ENCODE measurements at places on chromosomes 12 and 14. TPM values are rescaled to one million over a fixed set of nuclear protein-coding genes. Genes with fewer than 3 reads are reported as not detected.
A peak's percentile ranks its signal among the peaks of the same experiment; 100 is the strongest.

Gene VDR
- 75.1 TPM for total RNA-seq

Gene IKZF4
- 2.8 TPM for total RNA-seq

Gene TPH2
- not detected for total RNA-seq

Gene TSHR
- total RNA-seq, result not detected

Gene PIWIL1
- total RNA-seq, result not detected

Gene PLCZ1
- not detected for total RNA-seq

Gene LRRC10
- total RNA-seq, result not detected

Gene TAS2R8
- total RNA-seq, result not detected

Gene OGFOD2
- total RNA-seq, result 29.9 TPM

DNA sequence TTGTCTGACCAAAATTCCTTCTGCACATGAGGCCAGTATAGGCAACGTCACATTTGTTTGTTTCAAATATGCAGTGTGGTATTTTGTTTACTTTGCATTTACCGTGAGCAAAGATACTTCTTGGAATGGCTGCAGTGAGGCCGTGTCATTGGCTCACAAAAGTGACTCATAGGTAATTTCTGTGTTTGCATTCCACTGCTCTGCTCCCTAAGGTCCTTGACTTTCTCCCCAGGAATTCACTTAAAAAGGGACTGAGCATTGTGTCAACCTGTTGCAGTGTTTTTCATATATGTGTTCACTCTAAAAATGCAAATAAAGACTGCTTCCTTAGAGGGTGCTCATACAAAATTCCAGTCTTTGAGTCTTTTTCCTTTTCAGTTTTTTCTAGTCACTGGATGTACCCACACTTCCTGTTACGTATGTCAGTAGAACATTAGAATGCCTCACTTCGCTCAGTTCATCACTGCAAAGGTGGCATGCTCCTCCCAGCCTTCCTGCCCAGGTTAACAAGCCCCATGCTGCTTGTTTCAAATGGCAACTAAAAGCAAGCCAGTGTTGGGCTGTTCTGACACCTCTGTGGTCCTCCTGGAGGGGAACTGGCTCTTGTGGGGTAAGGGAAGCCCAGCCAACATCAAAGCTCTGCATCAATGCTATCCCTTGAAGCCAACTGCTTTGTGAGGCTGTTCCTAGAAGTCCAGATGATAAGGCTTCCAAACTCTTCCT is 9.1 kb downstream of the C12orf76 start:
- peak overlapping the region; percentile 51 for H3K27ac ChIP-seq
- no peak overlapping the region for H3K4me3 ChIP-seq
- peak; percentile 64 for DNase-seq
- H3K27me3 ChIP-seq, result no peaks in the 10 kb centered on the region
- H3K4me1 ChIP-seq, result no peaks in the 10 kb centered on the region

DNA sequence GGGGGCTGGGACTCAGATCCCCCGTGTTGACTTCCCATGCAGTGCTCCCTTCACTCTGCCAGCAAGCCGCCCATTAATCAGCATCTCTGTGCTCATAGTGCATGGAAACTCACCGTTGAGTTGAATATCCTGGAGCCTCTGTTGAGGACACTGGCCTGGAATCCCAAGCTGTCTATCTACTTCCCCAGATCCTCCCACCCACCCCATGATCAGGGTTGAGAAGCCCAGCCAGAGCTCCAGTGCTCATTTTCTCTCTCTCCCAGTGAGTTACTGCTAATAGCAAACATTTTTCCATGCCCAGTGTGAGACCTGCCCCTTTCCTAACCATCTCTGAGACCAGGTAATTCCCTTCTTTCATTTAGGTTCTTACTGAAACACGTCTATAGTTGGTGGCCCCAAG is 88.2 kb downstream of the SLC24A4 start:
- H3K4me3 ChIP-seq, result no peak overlapping the region
- H3K27ac ChIP-seq, result no peak overlapping the region
- H3K36me3 ChIP-seq, result no peaks in the 10 kb centered on the region
- no peaks in the 10 kb centered on the region for H3K27me3 ChIP-seq
- no peaks in the 10 kb centered on the region for H3K4me1 ChIP-seq

- DNase-seq, result no peak
- no peaks in the 10 kb centered on the region for H3K27me3 ChIP-seq
- H3K27ac ChIP-seq, result no peak overlapping the region
Observed at GRCh38 chr14:53793790-53794505, 162.7 kb downstream of the BMP4 start.

DNA sequence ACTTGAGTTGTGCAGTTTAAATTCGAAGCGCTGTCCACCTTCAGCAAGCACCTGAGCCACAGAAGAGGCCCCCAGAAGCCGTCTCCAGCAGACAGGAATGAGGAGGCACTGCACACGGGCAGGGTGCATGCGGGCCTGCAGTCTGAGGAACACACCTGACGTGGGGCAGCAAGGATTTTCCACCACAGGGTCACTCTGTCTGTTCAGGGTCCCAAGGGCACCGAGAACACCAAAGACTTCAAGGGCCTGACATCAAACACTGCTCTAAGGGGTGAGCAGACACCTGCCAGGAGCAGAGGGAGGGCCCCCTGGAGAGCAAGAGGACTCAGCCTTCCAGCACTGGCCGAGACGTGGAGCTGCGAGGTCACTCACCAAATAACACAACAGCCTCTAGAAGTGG is 99.7 kb upstream of the C14orf180 start:
- H3K27me3 ChIP-seq, result no peaks in the 10 kb centered on the region
- no peaks in the 10 kb centered on the region for H3K4me1 ChIP-seq
- no peak overlapping the region for H3K27ac ChIP-seq
- no peak overlapping the region for H3K4me3 ChIP-seq

DNA sequence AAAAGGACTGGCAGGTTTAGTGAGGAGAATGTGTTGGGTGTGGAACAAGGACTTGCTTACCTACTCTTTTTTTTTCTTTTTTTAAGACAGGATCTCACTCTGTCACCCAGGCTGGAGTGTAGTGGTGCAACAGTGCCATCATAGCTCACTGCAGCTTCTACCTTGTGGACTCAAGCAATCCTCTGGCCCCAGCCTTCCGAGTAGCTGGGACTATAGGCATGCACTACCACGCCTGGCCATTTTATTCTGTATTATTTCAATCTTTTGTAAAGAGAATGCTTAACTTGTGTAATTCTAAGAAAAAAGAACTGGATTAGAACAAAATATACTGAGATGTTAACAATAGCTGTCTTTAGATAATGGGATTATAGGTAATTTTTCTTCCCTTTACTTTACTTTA is 1.9 kb upstream of the VRTN start:
- no peaks in the 10 kb centered on the region for H3K36me3 ChIP-seq
- no peak overlapping the region for H3K4me3 ChIP-seq
- no peak for DNase-seq

DNA sequence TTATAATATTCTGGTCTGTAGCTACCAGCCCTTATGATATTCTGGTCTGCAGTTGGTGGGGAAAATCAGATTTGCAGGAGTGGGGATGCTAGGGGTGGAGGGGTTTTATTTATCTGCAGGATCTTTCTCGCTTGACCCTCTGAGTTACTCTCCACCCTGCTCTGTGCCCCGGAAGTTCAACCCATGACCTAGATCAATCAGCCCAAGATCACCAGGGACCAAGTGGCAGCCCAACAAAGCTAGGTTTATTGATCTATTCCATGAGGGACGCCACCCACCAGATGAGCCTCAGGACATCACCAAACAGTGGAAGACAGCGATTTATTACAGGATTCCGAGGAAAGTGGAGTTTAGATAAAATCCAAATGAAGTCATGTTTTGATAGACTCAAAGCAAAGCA is 25.8 kb upstream of the C12orf76 start:
- no peak overlapping the region for H3K27ac ChIP-seq
- no peak overlapping the region for H3K4me3 ChIP-seq
- DNase-seq, result no peak
- H3K36me3 ChIP-seq, result no peaks in the 10 kb centered on the region
- H3K4me1 ChIP-seq, result no peaks in the 10 kb centered on the region
- no peaks in the 10 kb centered on the region for H3K27me3 ChIP-seq

DNA sequence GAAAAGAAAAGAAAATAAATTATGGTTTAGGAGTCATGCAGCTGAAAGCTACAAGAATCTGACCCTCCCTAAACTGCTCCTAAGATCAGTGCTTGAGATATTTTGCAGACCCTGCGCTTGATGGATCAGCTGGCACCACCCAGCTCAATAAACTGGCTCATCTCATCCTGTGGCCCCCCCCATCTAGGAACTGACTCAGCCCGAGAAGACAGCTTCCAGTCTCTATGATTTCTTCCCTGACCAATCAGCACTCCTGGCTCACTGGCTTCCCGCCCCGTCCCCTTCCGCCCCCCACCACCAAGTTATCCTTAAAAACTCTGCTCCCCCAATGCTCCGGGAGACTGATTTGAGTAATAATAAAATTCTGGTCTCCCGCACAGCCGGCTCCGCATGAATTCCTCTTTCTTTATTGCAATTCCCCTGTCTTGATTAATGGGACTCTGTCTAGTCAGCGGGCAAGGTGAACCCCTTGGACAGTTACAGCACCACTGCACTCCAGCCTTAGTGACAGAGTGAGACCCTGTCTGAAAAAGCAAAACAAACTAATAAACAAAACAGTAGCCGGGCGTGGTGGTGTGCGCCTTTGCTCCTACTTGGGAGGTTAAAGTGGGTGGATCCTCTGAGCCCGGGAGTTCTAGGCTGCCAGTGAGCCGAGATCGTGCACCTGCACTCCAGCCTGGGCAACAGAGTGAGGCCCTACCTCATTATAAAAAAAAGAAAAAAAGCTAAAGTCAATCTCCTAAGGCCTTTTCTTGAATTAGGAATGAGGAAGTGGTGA is 24.5 kb upstream of the SPTLC2 start:
- no peaks in the 10 kb centered on the region for H3K4me1 ChIP-seq
- no peaks in the 10 kb centered on the region for H3K27me3 ChIP-seq
- peak overlapping the region; percentile 59 for H3K27ac ChIP-seq
- DNase-seq, result peak; percentile 18

DNA sequence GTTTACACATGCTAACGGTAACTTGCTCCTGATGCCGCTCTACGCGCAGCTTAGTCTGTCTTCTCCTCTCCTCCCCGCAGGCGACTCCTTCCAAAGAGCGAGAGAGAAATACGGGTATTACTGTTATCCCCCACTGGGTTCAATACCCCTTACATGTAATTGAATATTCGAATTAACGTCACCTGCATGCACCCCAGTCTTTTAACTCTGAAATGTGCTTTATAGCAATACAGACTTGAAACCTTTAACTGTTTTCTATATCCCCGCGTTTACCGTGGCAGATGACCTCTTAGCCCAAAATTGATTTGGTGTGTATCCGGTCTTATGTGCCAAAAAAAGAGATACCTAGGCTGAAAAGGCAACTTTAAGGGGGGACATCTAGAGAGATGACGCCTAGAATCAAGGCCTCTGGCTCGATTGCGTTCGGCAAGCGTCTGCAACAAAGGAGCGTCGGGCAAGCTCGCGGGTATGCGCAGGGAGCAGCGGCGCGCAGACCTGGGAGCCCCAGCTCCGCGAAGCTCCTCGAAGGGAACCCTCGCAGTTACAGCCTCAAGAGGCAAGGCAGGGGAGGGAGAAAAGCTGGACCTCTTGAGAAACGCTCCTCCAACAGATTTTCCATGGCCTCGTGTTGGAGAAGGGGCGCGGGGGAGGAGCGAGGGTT is 6.8 kb upstream of the FOXG1 start:
- DNase-seq, result no peak
- H3K4me1 ChIP-seq, result no peaks in the 10 kb centered on the region
- no peak overlapping the region for H3K4me3 ChIP-seq
- peaks cover 26% of the 10 kb centered on the region for H3K27me3 ChIP-seq
- no peaks in the 10 kb centered on the region for H3K36me3 ChIP-seq
- H3K27ac ChIP-seq, result no peak overlapping the region

- H3K4me1 ChIP-seq, result no peaks in the 10 kb centered on the region
- H3K36me3 ChIP-seq, result no peaks in the 10 kb centered on the region
- DNase-seq, result no peak
Observed at GRCh38 chr14:26328791-26329190, 269.0 kb downstream of the NOVA1 start.

- DNase-seq, result peak; percentile 84
- no peaks in the 10 kb centered on the region for H3K36me3 ChIP-seq
- H3K4me3 ChIP-seq, result peak overlapping the region; percentile 6
- H3K27me3 ChIP-seq, result no peaks in the 10 kb centered on the region
- H3K4me1 ChIP-seq, result no peaks in the 10 kb centered on the region
Observed at GRCh38 chr14:73462048-73462715, 3.8 kb upstream of the NUMB start.

- peak; percentile 73 for DNase-seq
- no peaks in the 10 kb centered on the region for H3K27me3 ChIP-seq
- peak overlapping the region; percentile 64 for H3K4me3 ChIP-seq
Observed at GRCh38 chr12:53047221-53048032, 2.4 kb upstream of the TNS2 start.

DNA sequence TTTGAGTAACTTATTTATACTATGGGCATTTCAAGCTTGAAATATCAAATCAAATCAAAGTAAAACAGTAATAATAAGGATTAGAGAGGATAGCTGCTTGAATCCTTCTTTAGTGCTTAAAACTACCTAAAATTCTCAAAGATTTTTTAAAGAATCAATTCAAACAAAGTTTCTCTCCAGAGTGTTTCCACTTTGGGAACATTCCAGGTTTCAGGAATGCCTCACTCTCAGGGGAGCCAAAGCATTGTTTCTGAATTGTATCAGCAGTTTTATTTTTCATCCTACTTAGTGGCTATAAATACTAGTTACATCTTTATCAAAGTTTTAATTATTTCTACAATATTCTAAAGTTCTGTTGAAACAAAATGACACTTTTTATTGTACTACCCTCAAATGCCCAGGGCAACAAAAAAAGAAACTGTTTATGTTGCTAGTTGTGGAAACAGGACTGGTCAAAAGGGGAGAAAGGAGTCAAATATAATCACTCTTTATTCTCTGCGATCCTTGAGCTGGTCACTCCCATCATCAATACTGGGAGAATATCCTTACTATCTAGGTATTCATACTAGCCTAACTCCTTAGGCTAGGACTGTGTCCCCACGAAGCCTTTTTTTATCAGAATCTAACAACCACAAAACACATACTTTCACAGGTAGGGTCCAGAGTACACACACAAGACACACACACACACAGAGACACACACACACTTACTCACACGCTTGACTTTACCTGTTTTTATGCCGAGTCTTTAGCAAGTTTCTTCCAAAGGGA is 598 bp downstream of the RASSF9 start:
- H3K4me1 ChIP-seq, result no peaks in the 10 kb centered on the region
- H3K36me3 ChIP-seq, result no peaks in the 10 kb centered on the region
- peak overlapping the region; percentile 42 for H3K4me3 ChIP-seq
- H3K27me3 ChIP-seq, result no peaks in the 10 kb centered on the region
- H3K27ac ChIP-seq, result no peak overlapping the region

GRCh38 chr14:65153101-65153500 is 50.8 kb upstream of the MAX start:
- no peak overlapping the region for H3K27ac ChIP-seq
- no peak for DNase-seq
- H3K4me1 ChIP-seq, result no peaks in the 10 kb centered on the region
- H3K4me3 ChIP-seq, result no peak overlapping the region
- H3K36me3 ChIP-seq, result no peaks in the 10 kb centered on the region

- H3K36me3 ChIP-seq, result no peaks in the 10 kb centered on the region
- peaks cover 15% of the 10 kb centered on the region for H3K4me1 ChIP-seq
- H3K4me3 ChIP-seq, result peak overlapping the region; percentile 11
- no peaks in the 10 kb centered on the region for H3K27me3 ChIP-seq
- DNase-seq, result peak; percentile 91
Observed at GRCh38 chr12:64672925-64673409, 62.7 kb downstream of the RASSF3 start.

All from Peyer's patch (tissue), 4 donors.